ENCODE measurements at places on chromosomes 5 and 9.

DNA sequence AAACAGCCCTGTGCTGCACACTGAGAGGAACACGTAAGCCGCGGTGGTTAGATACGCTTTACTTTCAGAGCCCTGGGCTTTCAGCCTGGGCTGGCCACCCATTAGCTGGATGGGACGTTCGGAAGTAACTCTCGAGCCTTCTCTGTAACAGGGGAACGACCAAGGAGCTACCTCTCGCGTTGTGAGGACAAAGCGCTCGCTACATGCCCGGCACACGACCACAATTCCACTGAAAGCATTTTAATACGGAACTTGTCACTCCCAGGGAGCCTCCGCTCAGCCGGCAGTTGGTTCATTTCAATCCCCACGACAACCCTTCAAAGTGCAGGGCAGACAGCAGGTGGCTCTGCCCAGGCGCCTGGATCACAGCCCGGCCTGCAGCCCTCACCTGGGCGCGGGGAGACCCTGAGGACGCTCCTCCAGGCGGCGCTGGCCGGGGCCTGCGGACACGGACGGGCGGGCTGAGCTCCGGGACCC lies 368 bp downstream of the SURF1 start:
- no peak for DNase-seq

- no peak for DNase-seq
Observed at GRCh38 chr9:127066060-127066850, 56.2 kb downstream of the ANGPTL2 start.

- no peak for DNase-seq
Observed at GRCh38 chr5:172668594-172669071, 27.6 kb downstream of the NEURL1B start.

DNA sequence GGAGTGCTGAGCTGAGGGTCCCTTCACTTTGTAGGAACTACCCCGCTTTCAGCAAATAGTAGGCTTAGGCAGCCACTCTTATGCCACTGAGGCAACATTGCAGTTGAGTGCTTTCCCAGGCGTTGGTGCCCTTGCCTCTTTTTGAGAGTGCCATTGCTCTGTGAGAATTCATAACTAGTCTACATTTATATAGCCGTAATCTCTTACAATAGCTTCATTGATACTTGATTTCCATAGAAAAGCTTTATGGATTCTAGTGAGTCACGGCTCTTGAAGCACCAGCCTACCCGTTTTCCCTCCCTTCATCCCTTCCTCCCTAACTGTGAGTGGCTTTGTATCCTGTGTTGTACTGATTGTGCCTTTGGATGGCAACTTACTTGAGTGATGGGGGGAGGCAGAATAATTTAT lies 283.9 kb downstream of the AOPEP start:
- DNase-seq: no peak

DNA sequence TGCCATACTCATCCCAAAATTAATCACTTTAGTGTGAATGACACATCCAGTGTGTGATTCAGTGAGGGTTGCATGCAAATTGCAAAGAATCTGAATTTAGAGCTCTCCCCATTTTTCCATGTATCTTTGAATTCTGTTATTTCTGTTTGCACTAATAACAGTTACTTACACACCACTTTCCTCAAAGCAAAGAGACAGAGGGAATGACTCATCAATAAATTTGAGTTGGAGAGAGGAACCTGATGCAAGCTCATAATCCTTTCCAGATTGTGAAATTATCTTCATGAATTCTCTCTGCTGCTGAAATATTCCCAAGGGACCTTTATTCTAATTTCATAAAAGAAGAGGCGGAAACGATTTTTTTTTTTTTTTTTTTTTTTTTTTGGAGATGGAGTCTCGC lies 204.8 kb downstream of the CDH9 start:
- DNase-seq: no peak

DNA sequence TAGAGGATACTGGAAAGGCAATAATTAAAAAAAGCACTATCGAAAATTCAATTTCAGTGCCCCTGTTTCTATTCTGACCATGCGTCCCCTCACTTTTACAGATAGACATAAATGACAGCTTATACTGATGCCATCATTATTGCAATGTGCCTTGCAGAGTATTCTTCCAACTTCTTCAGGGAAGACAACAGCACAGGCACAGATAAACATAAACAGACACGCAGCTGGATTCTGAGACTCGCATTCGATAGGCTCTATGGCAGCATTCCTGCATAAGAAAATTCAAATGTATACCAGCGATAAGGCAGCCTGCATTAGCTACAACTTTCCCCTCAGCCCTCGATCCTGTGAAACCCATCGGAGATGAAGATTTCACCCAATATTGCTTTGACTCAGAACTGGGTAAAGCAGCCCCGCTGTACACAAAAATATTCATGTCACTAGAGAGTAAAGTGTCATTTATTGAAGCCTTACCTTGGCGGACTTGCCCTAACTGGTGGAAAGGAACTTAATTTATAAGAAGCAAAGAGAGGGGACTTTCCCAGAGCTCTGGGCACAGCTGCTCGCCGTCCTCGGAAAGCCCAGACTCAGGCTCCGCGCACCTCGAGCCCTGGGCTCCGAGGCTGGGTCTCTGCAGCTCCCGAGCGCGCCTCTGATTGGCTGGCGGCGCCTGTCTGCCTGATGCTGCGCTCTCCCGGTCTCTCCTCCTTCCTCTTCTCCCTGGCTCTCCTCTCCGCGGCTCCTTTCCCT lies at the start of gene CDH18:
Gene CDH18, minus strand, starts transcription at position 589 of the 750 bp plus-strand sequence. CDS start 149,214 bp downstream, outside the sequence.
- no peak for DNase-seq

GRCh38 chr9:104075801-104076753 lies 18.0 kb upstream of the SMC2 start:
- DNase-seq: no peak

- DNase-seq: no peak
Observed at GRCh38 chr5:1985781-1986180, 103.1 kb upstream of the IRX4 start.

DNA sequence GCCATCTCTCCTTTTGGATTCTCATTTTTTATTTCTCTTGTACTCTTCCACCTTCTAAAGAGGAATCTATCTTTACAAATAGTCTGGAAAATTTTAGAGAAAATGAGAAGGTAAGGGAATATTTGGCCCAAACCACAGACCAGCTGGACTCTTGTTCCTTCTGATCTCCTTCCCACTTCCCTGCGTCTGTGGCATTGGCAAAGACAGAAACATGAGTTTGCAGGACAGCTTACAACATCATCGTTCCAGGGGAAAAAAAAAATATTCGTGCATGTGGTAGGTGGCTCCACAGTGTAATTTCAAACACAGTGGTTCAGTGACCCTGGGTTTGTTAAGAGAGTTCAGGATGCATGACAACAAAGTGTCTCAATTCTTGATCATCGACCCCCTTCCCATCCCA lies 755.0 kb downstream of the DNAH5 start:
- DNase-seq: no peak

- no peak for DNase-seq
Observed at GRCh38 chr9:129178568-129179382, 714 bp upstream of the IER5L start.

DNA sequence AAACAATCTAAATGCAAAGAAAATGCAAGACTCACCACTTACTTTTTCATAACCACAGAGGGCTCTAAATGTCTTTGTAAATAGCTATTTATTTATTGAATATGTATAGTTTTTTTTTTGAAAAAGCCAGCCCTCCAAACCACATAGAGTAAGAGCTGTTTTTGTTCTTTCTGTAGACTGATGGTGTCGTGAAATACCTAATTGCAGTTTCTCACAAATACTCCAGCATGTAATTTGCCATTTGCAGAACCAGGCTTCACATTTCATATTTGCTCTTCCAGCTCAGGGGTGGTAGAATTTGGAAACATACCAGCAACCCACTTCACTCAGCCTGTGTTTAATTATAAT lies 159.8 kb downstream of the TMC1 start:
- no peak for DNase-seq

DNA sequence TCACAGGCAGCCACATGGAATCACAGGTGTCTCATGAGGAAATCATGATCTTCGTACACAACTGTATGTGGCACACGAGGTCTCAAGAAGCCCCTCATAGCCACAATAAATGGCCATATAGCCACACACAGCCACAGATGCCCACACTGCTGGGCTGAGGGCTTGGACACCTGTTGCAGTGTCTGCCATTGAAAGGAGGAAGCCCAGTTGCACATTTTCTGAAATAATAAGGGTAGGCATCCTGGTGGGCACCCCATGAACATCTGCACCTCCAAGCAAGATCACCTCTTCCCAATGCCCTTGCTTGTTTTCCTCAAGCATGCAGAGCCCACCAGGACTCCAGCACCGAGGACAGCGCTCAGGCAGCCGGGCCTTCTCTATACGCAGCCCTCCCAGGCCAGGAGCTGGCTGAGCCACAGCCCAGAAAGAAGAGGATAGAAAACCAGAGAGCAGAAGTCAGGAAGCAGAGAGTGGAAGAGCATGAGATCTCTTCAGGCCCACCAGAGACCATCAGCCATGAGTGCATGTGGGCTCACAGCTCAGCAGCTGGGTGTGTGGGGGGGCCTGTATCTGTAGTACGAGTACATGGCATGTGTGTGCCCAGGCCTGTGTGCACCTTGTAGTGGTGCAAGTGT lies 1.0 kb upstream of the ACSL6 start:
- peak; percentile 38 for DNase-seq

- no peak for DNase-seq
Observed at GRCh38 chr9:33250458-33250995, 10.6 kb downstream of the SPINK4 start.

DNA sequence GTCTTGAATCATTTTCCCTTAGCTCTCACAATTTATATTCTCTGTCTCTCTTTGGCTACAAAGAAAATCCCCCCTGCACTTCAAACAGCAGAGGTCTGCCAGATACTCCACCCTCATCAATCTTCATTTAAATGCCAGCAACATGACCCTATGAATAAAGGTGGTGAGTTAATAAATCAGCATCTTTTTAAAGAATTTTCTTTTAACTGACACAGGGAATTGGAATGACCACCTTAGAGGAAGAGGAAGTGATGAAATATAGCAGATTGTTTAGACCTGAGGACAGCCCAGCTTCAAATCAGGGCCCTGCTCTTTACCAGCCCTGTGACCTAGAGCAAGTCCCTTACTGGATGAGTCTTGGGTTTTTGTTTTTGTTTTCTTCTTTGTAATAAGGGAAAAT lies 223.1 kb upstream of the PAPPA start:
- DNase-seq: no peak

DNA sequence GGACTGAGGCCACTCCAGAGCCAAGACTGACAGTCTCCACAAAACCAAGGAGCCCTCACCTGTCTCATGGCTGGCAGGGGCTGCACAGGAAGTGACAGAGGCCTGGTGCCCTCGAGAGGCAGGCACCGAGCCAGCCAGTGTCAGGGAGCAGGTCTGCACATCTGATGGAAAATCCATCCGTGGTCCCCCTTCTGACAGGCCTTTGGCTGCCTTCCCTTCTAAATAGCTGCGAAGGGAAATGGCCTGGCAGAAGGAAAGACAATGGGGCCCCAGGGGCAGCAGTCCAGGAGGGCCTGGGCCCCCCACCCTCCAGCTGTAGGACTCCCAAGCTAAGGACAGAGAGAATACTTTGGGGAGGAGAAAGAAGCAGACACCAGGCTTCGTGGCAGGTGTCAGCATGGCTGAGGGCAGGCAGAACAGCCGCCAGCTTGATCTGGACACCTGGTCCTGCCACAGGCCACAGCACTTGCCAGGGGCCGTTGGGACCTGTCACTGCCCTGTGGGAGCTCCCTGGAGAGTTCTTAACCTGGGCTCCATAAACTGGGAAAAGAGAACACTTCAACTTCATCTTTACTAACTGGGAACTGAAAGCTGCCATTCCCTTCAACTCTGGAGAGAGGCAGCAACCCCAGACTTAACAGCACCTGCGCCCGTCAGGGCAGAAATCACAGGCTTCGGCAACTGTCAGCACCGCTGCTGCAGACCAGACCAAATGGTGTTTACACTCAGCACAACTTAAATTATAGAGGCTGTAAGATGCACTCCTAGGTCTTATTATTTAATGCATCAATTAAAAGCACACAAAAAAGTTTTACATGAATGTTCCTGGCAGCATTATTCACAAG lies 22.0 kb downstream of the ADAMTS2 start:
- DNase-seq: no peak

DNA sequence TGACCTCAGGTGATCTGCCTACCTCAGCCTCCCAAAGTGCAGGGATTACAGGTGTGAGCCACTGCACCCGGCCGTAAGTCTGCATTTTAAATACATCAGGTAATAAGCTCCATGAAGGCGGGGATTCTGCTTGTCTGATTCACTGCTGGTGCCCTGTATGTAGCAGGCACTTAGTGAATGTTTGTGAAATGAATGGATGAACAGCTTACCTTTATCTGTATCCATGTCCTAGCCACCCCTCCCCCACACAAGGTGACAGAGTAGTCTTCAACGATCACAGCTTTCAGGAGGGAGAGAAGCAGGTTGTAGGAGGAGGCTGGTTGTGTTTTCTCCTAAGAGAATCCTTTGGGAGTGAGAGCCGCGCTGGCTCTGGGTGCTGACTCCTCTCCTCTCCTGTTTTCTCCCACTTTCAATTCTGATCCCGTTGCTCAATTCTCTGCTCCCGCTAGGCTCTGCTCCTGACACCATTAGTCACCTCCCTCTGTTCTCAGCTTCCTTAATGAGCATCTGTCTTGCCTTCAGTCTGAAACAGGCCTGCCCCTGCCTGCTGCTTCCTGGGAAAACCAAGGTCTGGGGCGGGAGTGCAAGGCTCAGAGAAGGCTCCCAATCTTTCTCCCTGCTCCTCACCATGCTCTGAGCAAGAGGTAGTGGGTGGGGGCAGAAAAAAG lies 88.8 kb upstream of the CTNNA1 start:
- DNase-seq: no peak

DNA sequence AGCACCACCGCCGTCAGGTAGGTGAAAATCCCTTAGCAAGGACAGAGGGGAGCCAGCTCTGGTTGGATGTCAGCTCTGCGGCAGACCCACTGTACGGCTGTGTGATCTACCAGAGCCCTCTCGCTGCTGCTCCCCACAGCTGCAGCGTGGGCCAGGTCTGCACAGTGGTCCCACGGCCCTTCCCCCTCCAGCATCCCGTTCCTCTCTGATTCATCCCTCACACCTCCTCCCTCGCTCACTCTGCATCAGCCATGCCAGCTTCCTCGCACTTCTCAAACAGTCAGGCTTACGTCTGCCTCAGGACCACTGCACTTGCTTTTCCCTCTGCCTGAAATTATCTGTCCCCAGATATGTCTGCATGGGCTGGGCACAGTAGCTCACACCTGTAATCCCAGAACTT lies 26.6 kb upstream of the CFAP157 start:
- no peak for DNase-seq

- no peak for DNase-seq
Observed at GRCh38 chr5:38653389-38653788, 96.9 kb upstream of the LIFR start.

DNA sequence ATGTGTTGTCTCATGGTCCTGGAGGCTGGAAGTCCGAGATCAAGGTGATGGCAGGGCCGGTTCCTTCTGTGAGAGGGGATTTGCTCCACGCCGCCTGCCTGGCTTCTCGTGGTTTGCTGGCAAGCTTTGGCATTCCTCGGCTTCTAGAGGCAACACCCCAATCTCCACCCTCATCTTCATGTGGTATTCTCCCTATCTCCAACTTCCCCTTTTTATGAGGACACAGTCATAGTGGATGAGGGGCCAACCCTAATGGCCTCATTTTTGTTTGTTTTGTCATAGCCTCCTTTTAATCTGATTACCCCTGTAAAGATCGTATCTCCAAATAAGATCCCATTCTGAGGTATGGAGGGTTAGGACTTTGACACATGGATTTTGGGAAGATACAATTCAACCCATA lies 41.7 kb upstream of the CLK4 start:
- no peak for DNase-seq
